ENCODE measurements at places on chromosomes 3 and 15. TPM values are rescaled to one million over a fixed set of nuclear protein-coding genes. Genes with fewer than 3 reads are reported as not detected.
A peak's percentile ranks its signal among the peaks of the same experiment; 100 is the strongest.

CKMT1B gene
- 31.4 TPM for total RNA-seq

GRCh38 chr3:36494461-36495109 lies 114.3 kb downstream of the STAC start:
- DNase-seq, result no peak

GRCh38 chr3:156605686-156606605 lies 51.0 kb upstream of the SSR3 start:
- DNase-seq, result peak; percentile 84

ZNF80 gene
- total RNA-seq, result not detected

PP2D1 gene
- not detected for total RNA-seq

C3orf20 gene
- total RNA-seq, result not detected

DNA sequence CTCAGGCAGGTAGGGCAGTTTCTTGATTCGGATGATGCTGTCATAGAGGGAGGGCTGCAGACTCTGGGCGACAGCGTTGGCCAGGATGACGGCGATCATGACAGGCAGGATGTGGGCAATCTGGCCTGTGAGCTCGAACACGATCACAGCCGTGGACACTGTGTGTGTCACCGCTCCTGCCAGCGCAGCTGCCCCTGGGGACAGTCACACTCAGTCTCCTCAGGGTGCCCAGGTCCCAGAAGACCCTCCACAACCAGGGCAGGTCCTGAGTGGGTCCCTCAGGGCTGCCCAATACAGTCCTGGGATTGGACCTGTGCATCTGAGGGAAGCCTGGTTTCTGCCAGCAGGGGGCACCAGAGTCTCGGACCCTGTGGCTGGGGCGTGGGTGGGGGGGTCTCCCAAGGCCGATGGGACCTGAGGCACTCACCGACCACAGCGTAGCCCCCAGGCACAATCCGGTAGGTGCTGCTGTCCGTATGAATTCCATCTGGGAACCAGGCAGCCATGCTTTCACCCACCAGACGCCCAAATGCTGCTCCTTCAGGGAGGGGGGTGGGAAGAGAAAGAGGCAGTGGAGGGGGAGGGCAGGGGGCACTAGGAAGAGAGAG lies 7.2 kb downstream of the CLCN2 start:
- peak; percentile 73 for DNase-seq

DNA sequence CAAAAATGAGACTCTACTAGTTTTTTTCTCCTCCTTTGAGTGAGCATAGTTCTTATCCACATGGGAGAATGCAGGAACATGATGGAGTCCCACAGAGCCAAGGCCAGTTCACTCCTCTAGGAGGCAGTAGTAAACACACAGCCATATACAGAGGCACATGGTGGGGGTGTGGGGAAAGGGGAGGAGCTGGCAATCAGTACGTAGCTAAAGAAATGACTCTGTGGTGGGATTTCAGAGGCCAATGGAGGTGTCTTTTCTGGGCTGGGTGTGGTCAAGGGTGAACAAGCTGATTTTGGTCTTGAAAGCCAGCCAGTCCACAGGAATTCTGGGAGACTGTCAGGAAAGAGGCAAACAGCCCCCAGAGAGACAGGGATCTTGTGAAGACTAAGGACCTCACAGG lies 6.6 kb upstream of the RAB11A start:
- DNase-seq, result peak; percentile 93

DNA sequence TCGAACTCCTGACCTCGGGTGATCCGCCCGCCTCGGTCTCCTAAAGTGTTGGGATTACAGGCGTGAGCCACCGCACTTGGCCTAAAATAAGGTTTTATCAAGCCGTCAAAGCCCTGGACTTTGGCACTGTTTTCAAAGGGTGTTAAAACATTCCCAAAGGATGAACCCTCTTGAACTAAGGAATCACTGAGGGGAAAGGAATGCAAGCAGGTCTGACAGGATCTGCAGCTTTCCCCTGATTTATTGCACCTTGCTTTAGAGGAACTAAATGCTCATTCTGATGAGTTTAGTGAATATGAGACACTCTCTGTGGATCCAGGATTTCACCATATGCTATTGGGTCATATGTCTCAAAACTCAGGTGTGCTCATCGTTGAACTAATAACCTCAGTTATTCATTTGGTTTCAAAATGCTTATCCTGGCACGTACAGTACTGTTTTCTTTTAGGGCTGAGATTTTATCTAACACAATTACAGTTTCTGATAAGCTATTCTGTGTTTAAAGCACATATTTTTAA lies 63.0 kb upstream of the TSC22D2 start:
- peak; percentile 81 for DNase-seq

DNA sequence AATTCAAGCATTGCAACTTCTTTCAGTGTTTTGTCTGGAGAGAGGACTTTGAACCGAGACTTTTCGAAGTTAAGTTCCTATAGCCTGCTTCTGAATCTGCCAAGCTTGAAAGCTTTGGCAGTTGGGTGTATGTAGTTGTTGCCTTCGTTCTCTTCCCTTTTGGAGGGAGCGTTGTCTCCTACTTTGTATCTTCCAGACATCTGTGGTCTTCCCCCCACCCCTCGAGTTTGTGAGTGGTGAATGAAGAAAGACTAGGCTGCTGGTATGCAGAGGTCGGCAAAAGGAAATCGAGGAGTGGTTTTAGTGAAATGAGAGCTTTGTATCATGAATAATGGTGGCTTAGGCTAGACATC lies 1.3 kb downstream of the CTNNB1 start:
- no peak for DNase-seq

GP5 gene
- 0.12 TPM for total RNA-seq

KLHL40 gene
- not detected for total RNA-seq
